Aorta (tissue), 5 donors: ENCODE measurements at places on chromosomes 7 and 10. TPM values are rescaled to one million over a fixed set of nuclear protein-coding genes. Genes with fewer than 3 reads are reported as not detected.

GRCh38 chr10:9362721-9363120, 1308.2 kb downstream of the GATA3 start:
- no peaks in the 10 kb centered on the region for H3K4me1 ChIP-seq
- no peaks in the 10 kb centered on the region for H3K27me3 ChIP-seq
- H3K4me3 ChIP-seq: no peak overlapping the region

DNA sequence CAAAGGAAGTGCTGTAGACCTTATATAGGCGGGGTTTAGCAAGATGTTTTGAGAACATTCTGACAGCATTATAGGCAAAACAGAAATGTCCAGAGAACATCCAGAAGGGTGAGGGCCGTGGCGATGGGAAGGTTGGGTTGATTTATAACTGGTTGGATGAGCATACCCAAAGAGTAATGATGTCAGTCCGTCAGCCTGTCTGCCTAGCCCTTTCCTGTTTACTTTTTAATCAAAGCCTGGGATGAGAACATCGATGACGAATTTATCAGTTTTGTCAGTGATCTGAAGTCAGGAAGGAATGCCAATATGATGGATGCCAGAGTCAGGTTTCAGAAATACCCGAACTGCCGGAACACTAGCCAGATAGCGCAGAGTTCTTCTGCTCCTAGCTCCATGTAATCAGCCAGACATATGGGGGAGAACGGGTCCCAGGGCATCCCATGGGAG, 33.8 kb upstream of the TRIM8 start:
- no peak overlapping the region for H3K27ac ChIP-seq
- no peaks in the 10 kb centered on the region for H3K4me1 ChIP-seq
- H3K27me3 ChIP-seq: no peaks in the 10 kb centered on the region
- no peaks in the 10 kb centered on the region for H3K36me3 ChIP-seq
- no peak for DNase-seq
- no peak overlapping the region for H3K4me3 ChIP-seq

DNA sequence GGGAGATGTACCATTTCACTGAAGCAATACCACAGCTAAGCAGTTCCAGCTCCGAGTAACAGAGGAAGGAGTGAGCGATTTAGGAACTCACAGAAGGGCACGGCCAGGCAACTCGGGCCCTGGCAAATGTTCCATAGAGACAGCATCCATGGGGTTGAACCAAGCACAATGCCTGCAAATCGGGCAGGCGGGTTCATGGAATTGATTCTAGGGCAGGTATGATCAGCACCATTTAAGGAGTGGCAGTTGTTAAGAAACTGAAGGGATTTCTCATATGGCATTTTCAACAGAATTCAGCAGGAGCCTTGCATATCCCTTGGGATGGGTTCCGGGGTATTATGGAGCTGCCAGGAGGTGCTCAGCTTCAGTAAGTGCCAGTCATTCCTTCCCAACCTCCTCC, 66.4 kb downstream of the IKZF1 start:
- no peaks in the 10 kb centered on the region for H3K36me3 ChIP-seq
- H3K27ac ChIP-seq: no peak overlapping the region
- no peak overlapping the region for H3K4me3 ChIP-seq
- no peak for DNase-seq

GRCh38 chr10:5668429-5668828, 2.0 kb upstream of the ASB13 start:
- H3K27ac ChIP-seq: no peak overlapping the region
- H3K4me1 ChIP-seq: no peaks in the 10 kb centered on the region
- DNase-seq: no peak
- no peaks in the 10 kb centered on the region for H3K36me3 ChIP-seq
- H3K4me3 ChIP-seq: no peak overlapping the region
- H3K27me3 ChIP-seq: no peaks in the 10 kb centered on the region

GRCh38 chr10:119139464-119140067, 25.9 kb downstream of the SFXN4 start:
- no peaks in the 10 kb centered on the region for H3K27me3 ChIP-seq
- H3K36me3 ChIP-seq: no peaks in the 10 kb centered on the region
- DNase-seq: no peak
- H3K27ac ChIP-seq: no peak overlapping the region
- H3K4me1 ChIP-seq: no peaks in the 10 kb centered on the region
- H3K4me3 ChIP-seq: no peak overlapping the region

- no peaks in the 10 kb centered on the region for H3K4me1 ChIP-seq
- H3K4me3 ChIP-seq: no peak overlapping the region
- H3K27me3 ChIP-seq: no peaks in the 10 kb centered on the region
- H3K36me3 ChIP-seq: no peaks in the 10 kb centered on the region
- no peak overlapping the region for H3K27ac ChIP-seq
These were observed 65.7 kb downstream of the MYL10 start for GRCh38 chr7:101563198-101563901.

- DNase-seq: no peak
- H3K27me3 ChIP-seq: no peaks in the 10 kb centered on the region
- H3K4me3 ChIP-seq: no peak overlapping the region
- H3K36me3 ChIP-seq: no peaks in the 10 kb centered on the region
- H3K27ac ChIP-seq: no peak overlapping the region
These were observed 3.2 kb downstream of the AKR1B15 start for GRCh38 chr7:134552105-134552504.

DNA sequence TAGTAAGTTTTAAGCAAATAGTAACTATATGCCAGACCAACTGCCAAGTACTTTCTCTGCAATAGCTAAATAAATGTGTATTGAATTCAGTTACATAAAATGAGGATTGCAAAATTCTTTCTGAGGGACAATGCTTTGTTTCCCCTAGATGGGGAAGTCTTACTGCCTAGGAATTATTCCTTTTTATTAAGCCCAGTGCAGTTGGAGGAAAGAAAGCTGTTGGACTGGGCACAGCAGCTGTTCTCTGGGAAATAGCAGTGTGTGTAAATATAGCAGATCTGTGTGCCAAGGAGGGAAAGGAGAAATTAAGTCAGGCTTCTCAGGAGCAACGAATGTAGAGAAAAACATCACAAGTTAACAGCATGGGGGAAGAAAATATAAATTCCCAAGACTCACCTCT, 77.1 kb downstream of the SEC23IP start:
- no peak overlapping the region for H3K27ac ChIP-seq
- H3K4me3 ChIP-seq: no peak overlapping the region
- H3K27me3 ChIP-seq: peaks cover 1% of the 10 kb centered on the region
- no peak for DNase-seq

- H3K36me3 ChIP-seq: peaks cover 2% of the 10 kb centered on the region
- no peaks in the 10 kb centered on the region for H3K27me3 ChIP-seq
- no peak overlapping the region for H3K4me3 ChIP-seq
- no peak overlapping the region for H3K27ac ChIP-seq
- no peak for DNase-seq
- no peaks in the 10 kb centered on the region for H3K4me1 ChIP-seq
These were observed 23.1 kb downstream of the RCC1L start for GRCh38 chr7:75050501-75050900.

- H3K4me3 ChIP-seq: no peak overlapping the region
- no peaks in the 10 kb centered on the region for H3K27me3 ChIP-seq
- no peaks in the 10 kb centered on the region for H3K4me1 ChIP-seq
These were observed 39.3 kb upstream of the DRGX start for GRCh38 chr10:49435225-49435624.

DNA sequence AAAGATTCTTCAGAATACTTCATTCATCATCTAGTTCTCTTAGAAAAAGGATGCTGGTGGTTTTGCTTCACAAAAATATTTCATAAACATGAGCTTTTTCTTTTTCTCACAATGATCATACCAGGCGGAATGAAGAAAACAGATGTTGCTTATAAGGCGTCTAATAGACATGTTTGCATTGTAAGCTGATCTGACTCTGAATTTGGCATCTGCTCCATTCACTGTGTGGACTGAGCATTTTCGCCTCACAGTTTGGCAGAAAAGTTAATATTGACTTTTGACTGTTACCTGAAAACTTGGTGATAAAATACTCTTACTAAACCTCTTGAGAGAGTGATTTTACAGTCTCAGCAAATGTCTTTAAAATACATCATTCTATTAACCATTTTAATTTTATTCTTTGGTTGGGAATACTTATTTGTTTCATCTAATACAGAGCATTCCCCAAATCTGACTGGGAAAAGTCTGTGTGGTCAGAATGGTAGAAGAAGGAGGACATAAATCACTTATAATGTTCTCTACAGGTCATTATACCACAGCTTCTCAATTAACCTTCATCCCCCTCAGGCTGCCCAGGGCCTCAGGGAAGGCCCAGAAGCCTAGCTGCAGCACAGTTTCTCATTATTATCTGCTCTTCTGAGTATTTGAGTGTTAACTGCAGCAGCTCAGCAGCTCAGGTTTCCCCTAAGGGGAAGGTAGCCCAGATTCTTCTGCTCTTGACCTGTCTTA, 121.6 kb upstream of the KAT6B start:
- DNase-seq: no peak
- H3K27ac ChIP-seq: no peak overlapping the region
- H3K4me1 ChIP-seq: no peaks in the 10 kb centered on the region
- H3K27me3 ChIP-seq: no peaks in the 10 kb centered on the region
- H3K36me3 ChIP-seq: no peaks in the 10 kb centered on the region

The GPR15LG gene
- total RNA-seq: not detected

The PLEKHS1 gene
- total RNA-seq: 0.29 TPM

The MAGI2 gene
- 25.5 TPM for total RNA-seq

The MYO1G gene
- total RNA-seq: 21.3 TPM

The RNF148 gene
- total RNA-seq: 1.6 TPM
